A172 (cell line): ENCODE measurements at places on chromosomes 3 and 15. TPM values are rescaled to one million over a fixed set of nuclear protein-coding genes. Genes with fewer than 3 reads are reported as not detected.

DNA sequence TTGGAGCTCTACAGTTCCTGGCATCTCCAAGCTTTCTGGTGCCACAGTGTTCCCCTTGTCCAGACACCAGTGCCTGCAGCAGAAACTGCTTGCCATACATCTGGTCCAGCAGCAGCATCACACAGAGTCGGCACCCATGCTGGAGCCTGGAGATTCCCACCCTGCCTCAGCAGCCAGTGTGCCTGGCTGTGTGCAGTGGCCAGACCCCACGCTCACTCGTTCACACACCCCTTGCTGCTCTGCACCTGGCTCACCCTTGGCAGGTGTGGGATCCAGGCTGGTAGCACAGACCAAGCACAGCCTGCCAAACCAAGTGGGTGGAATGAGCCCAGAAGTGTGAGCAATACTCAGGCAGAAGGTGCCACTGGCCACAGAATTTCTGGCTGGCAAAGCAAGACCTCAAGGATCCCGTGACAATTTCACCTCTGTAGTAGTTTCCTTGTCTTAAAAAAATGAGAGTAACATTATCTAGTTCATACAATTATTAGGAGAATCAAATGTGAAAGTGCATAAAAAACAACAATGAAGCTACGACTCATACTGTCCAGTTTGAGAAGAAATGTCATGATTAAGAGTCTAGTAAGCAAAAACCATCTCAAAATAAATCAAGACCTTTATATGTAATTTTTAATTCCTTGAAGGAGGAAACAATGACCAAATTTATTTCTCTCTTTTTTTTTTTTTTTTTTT, 22.9 kb upstream of the ZBED2 start:
- DNase-seq, result no peak

- DNase-seq, result no peak
Measured at GRCh38 chr15:60004846-60005351, 788 bp downstream of the FOXB1 start.

GRCh38 chr15:41984622-41985021, 12.3 kb upstream of the EHD4 start:
- no peak for DNase-seq

- DNase-seq, result no peak
Measured at GRCh38 chr15:88756521-88756920, 46.7 kb upstream of the ACAN start.

- DNase-seq, result no peak
Measured at GRCh38 chr3:118761291-118761606, 273.4 kb downstream of the IGSF11 start.

GRCh38 chr3:123291404-123291803, 89.7 kb downstream of the SEC22A start:
- no peak for DNase-seq

DNA sequence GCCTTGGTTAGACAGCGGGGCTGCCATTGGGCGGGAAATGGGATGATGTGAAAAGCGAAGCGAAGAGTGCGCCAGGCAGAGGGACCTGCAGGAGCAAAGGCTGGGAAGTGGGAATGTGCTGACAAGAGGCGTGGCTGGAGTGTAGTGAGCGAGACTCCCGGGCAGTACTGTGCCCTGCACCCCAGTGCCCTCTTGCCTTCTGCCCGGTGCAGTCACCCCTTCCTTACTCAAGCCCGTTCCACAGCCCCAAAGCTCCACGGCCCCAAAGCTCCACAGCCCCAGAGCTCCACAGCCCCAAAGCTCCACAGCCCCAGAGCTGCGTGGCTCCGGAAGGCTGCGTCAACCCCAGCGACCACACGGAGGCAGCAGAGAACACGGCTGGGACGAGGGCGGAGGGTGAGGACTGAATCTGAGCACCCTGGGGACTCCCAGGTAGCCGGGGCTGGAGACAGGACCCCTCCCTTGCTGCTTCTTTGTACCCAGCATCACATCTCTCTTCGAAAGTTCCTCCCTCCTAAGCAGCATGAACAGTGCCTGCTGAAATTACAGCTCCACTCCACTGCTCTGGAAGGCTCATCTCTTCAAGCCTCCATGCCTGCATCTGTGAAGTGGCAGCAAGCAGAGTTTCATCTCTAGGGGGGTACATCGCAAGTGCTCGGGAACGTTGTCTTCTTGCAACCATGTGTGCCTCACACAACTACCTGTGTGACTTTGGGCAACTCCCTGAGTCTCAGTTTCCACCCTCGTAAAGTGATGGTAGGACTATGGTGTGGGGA, 108.9 kb downstream of the FBLN2 start:
- DNase-seq, result peak; percentile 39

DNA sequence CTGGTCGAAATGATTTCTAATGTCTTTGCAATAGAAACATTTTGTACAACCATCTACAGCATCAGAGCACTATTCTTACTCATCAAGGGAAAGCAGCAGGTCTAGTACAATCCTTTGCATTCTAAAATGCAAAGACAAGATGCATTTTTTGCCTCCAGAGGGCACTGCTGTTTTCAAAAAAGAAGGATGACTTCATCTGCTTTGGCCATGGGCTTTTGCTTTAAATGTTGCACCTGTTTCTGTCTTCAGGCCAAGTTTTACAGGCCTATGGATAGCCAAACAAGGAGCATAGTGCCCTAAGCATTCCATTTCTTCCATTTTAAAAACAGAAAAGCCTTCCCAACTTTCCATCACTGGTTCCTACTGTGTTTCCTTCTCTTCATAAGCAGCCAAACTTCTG, 3.4 kb downstream of the PARP9 start:
- peak; percentile 72 for DNase-seq

DNA sequence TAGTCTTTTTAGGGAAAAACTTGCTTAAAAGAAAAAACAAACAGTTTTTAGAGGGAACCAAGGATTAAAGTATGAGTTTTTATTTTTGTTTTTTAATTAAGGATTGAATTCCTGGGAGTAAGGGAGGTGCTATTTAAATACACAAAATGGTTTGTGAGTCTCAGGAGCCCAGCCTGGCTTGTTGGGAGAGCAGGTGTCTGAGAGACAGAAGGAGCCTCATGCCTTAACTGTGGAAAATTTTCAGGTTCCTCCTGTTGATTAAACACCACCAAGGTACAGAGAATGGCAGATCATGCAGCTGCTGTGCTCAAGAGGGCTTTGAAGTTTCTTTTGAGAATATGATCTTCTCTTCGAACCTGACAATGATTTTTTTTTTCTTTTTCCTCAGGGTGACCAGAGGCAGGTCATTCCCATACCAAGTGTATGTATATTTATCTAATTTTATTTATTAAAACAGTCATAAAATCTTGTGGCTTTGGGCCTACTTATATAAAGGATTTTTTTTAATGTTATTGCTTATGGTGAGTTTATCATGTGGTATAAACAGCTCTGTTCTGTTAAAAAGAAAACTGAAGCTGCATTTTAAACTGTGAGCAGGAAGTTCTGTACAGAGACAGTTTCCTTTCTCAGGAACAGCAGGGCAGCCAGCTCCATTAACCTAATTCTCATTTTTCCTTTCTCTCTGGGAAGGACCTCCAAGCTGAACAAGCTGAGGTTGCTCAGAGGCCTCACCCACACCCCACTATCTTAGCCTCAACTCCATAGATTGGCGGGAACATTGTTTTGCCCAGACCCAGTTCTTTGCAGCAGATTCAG, 33.7 kb upstream of the VILL start:
- DNase-seq, result no peak

GRCh38 chr3:36969540-36970432, 23.1 kb downstream of the EPM2AIP1 start:
- DNase-seq, result peak; percentile 81

GRCh38 chr3:49641921-49642707, 32.0 kb upstream of the APEH start:
- DNase-seq, result no peak

- no peak for DNase-seq
Measured at GRCh38 chr3:120404876-120405275, 45.9 kb downstream of the FSTL1 start.

GRCh38 chr15:48242535-48242934, 36.4 kb downstream of the SLC12A1 start:
- DNase-seq, result no peak

DNA sequence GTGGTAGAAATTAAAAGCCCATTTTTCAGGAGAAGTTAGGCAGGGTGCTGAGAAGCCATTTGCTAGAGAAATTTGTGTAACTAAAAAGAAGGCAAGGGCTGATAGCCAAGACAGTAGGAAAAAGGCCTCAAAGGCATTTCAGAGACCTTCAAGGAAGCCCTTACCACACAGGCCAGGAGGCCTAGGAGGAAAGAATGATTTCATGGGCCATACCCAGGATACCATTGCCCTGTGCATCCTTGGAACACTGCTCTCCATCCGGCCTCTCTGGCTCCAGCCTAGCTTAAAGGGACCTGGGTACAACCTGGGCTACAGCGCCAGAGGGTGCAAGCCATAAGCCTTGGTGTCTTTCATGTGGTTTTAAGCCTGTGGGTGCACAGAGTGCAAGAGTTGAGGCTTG, 193.6 kb upstream of the GRM7 start:
- DNase-seq, result no peak

GRCh38 chr15:64767203-64767602, 8.2 kb downstream of the RBPMS2 start:
- no peak for DNase-seq

DNA sequence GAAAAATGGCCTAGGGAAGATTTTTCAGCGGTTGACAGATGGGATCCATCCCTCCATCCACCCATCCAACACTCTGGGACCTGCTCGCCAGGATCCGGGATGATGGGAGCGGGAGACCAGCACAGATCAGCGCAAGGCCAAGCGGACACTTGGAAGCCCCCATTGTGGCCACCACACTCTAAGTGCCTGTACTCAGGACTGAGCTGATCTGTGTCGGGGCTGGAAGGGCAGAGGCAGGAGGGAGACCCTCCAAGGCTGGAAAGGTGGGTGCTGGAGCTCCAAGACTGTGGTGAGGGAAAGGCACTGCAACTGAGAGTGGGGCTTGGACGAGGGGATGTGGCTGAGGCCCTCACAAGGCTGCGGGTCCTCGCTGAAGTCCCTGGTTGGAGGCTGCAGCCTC, 91.8 kb upstream of the TRPM1 start:
- no peak for DNase-seq

DNA sequence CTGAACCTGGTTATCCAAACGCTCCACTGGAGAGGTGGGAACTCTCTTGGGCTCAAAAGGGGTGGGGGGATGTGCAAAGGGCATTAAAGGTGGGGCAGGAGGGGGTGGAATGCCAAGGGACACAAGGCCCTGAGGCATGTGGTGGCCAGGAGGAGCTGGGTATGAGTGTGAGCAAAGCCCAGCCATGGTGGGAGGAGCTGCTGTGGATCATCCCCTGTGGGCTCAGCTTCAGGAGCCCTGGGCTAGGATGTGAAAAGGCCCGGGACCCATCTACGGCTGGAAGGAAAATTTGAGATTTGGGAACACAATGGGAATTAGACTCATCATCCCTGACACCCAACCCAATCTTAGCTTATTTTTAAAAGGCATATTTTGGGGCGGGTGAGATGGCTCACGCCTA, 33.3 kb downstream of the MGLL start:
- DNase-seq, result no peak

DNA sequence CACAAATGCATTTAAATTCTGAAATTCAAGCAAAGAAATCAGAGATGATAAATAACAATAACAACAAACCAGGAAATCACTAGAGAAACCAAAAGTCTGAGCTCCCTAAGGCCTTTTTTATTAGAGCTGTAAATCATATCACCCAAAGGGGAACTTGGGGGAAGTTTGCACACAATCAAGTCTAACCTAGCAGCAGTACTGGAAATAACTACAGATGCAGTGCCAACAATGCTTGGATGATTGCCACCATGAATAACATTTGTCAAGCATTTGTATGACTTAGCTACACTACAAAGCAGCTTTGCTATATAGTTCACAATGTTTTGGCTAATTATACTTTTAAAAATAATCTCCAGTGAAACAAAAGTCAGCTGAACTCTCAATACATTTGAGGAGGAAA, 27.8 kb downstream of the SHQ1 start:
- DNase-seq, result peak; percentile 61

DNA sequence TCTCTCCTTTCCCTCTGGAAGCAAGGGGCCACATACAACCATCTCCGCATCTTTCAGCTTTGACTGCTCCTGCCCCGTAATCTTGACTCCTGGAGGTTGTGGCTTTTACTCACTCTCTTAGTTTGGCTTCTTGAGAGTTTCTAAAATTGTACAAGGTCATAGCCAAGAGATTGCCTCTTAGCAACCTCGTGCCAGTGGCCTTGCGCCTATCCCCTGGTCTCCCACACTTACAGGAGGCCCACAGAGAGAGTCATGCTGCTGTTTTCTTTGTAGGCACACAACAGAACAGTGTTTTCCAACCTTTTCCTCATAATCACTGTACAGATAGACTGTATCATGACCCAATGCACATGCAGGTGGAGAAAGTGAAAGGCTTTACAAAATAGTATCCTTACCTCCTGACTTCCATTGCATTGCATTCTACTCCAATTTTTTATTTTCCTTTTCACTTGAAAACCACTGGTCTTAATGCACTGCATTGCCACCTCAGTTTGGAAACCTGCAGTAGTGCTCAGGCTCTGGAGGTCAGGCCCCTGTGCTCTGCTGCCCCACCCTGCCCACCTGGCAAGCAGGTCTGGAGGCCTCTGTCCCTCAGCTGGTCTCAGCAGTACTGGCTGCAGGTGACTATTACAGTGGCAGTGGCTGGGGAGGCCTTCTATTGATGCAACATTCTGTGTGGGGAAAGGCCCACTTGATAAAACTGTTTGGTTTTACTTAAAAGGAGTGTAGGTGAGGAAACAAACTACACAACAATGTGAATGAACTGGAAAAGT, 156.2 kb downstream of the DNAJB8 start:
- no peak for DNase-seq

GRCh38 chr3:152383136-152383606, 114.4 kb downstream of the MBNL1 start:
- no peak for DNase-seq

GRCh38 chr3:19945969-19946831, 697 bp upstream of the RAB5A start:
- no peak for DNase-seq

GRCh38 chr3:148730676-148731075, 33.0 kb downstream of the AGTR1 start:
- no peak for DNase-seq

- DNase-seq, result peak; percentile 77
Measured at GRCh38 chr3:17491601-17492000, 250.8 kb downstream of the TBC1D5 start.

- no peak for DNase-seq
Measured at GRCh38 chr15:53401503-53401902, 358.0 kb downstream of the WDR72 start.

DNA sequence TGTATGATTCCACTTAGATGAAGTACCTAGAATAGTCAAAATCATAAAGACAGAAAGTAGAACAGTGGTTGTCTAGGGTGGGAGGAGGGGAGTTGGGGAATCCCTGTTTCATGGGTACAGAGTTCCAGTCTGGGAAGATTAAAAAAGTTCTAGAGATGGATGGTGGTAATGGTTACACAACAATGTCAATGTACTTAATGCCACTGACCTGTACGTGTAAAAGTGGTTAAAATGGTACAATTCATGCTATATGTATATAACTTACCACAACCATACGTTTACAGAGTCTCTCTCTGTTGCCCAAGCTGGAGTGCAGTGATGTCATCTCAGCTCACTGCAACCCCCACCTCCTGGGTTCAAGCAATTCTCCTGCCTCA, 6.5 kb downstream of the SFMBT1 start:
- no peak for DNase-seq

RNF7 gene
- total RNA-seq, result 143 and 201 TPM in 2 replicates

VWA5B2 gene
- 0.36 and 0.72 TPM in 2 replicates for total RNA-seq

GOLGA8J gene
- 0.40 TPM in 1 of 2 replicates, not detected in the other for total RNA-seq

HGD gene
- total RNA-seq, result 0.07 TPM in 1 of 2 replicates, not detected in the other

ASB14 gene
- total RNA-seq, result not detected in 2 replicates

TTC23 gene
- 13.5 and 15.0 TPM in 2 replicates for total RNA-seq

MAN2C1 gene
- 32.6 and 42.6 TPM in 2 replicates for total RNA-seq

ATP2B2 gene
- 0.12 and 0.50 TPM in 2 replicates for total RNA-seq

PPP1R14D gene
- total RNA-seq, result not detected in 2 replicates

DPPA4 gene
- total RNA-seq, result not detected in 2 replicates

TMEM108 gene
- total RNA-seq, result not detected in 2 replicates

BSN gene
- total RNA-seq, result 0.10 and 0.12 TPM in 2 replicates

OXTR gene
- total RNA-seq, result 115 and 124 TPM in 2 replicates
